NCI-H1694 treated with DMSO at 0.1 percent for 48 hours (cell line): ENCODE measurements at places on chromosomes 12 and 14.

- peak; percentile 55 for DNase-seq
Measured at GRCh38 chr12:49983892-49984291, 11.1 kb downstream of the AQP6 start.

- no peak for DNase-seq
Measured at GRCh38 chr14:94345344-94346064, 22.4 kb upstream of the SERPINA6 start.

GRCh38 chr12:95739561-95740313, 50.8 kb downstream of the NTN4 start:
- no peak for DNase-seq

- DNase-seq = no peak
Measured at GRCh38 chr14:99252443-99252939, 19.5 kb downstream of the BCL11B start.

GRCh38 chr14:99737451-99737951, 53.4 kb downstream of the CYP46A1 start:
- DNase-seq = no peak

DNA sequence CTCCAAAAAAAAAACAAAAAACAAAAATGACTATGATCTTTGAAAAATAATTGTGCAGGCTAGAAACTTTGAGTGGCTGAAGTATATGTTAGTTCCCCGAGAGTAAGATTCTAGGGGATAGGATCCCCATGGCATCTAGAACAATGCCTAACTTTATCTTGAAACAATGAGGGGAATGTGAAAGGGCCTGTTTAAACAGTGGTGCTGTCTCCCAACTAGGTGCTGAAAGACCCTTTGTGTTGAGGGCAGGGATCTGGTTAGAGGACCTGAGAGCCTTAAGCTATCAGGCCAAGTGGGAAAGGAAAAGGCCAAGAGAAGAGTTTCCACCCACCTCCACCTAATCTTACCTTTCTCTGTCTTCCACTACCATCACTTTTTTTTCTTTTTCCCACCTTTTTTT, 6.8 kb upstream of the YLPM1 start:
- DNase-seq = no peak
